ENCODE measurements at places on chromosomes 7 and 10. TPM values are rescaled to one million over a fixed set of nuclear protein-coding genes. Genes with fewer than 3 reads are reported as not detected.

GRCh38 chr10:12872577-12872976 is 128.9 kb downstream of the CCDC3 start:
- no peak for DNase-seq

- DNase-seq, result peak; percentile 41
Measured at GRCh38 chr7:99106821-99107241, 37.1 kb downstream of the SMURF1 start.

GRCh38 chr10:59934701-59935100 is 28.3 kb upstream of the CCDC6 start:
- DNase-seq, result no peak

ANKRD7 gene
- not detected for total RNA-seq

GRCh38 chr10:48457949-48458661 is 146.8 kb downstream of the ARHGAP22 start:
- no peak for DNase-seq

SPDYE8 gene
- total RNA-seq, result not detected

- DNase-seq, result peak; percentile 3
Measured at GRCh38 chr10:24415455-24416125, 206.7 kb downstream of the KIAA1217 start.

GRCh38 chr7:35286422-35286821 is 32.5 kb upstream of the TBX20 start:
- DNase-seq, result peak; percentile 52

HABP2 gene
- total RNA-seq, result not detected

DNA sequence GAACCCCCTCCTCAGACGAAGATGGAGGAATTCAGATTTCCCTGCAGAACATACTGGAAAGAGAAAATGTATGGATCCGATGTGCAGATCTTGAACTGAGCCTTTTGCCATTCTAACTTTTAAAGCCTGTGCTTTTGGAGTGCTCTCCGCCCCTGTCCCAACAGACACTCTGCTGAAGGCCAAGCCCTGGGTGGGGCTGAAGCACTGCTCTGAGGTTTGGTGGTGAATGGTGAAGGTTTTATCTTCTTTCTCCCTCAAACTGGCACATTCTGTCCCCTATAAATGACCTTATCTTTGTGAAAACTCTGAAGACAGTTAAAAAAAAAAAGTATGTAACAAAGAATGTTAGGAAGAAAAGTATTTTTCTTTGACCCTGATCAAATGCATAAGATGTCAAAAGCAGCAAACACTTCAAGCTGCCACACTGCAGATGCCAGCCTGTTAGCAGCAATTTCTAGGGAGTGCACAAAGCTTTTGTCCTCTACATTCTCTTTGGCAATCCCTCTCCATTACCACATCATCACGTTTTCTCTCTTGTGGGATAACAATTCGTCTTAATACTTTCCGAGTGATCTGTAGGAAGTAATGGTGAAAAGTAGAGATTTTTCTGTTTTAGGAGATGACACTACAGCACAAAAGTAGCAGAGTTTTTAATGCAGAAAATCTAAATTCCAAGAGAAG is 137.3 kb upstream of the CCDC6 start:
- DNase-seq, result no peak

GRCh38 chr10:1026578-1026977 is 919 bp upstream of the IDI2 start:
- no peak for DNase-seq

DNA sequence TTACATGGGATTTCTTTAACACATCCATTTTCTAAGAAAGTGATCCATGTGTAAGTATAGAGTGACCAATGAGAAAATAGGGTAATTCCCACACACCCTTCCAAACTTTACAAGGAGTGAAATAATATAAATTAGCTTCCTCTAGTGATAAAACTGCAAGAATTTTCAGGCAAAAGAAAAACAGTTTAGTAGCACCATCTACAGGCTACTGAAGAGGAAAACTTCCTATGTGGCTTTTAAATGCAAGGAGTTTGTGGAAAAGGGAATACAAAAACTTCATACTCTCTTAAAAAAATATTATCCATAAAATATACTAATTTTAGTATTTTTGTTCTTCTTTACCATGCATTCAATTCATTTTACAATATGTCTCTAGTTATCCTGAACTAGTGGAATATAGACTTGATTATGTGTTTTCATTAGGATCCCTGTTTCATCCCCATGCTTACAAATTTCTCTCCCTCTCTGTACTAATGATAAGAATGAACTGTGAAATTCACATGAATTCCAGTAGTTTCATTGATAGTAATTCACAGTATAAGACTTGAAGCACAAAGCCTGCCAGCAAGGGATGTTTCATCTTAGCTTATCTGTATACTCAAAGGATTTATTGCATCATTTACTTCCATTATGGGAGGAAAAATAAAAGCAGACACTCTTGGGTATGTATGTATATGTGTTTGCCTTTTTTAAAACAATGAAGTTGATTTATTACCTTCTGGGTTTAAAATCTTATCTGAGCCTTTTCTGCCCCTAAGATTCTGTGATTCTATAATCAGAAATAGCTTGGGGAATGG is 442.9 kb downstream of the AUTS2 start:
- no peak for DNase-seq

GRCh38 chr7:17520941-17521340 is 222.5 kb downstream of the AHR start:
- no peak for DNase-seq

ANXA8L1 gene
- total RNA-seq, result not detected

DNA sequence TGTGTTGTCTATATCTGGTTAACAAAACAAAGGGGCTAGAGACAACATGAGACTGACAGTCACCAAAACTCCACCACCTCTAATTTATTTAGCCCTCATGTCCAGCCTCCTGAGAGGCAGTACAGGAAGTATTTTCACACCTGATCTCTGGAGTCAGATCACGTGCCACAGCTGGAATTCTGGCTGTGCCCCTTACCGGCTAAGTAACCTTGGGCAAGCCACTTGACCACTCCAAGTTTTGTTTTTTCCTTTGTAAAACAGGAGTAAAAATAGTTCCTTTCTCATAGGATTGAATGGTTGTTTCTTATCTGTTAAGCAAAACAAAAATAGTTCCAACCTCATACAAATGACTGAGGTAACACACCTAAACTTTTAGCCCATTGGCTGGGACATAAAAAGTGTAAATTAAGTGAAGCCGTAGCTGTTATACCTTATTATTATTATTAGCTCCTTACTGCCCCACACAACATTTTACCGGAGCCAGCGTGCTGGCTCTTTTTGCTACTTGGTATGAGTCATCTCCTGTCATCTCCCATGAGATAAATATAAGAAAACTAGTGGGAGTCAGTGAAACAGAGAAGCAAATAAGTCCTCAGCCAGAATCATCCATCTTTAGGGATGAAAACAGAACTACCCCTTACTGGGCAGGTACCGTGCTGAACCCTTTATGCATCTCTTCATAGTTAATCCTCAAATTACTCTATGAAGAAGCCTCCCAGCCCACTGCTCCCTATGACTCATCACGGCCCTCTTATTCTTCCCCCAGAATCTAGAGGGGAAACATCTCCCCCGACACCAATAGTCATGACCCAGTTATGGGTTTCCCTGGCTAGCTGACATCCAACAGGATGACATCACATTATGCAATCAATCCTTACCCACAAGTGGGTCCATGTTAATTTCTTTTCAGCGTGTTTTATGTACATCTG is 44.9 kb downstream of the PPP1R3C start:
- DNase-seq, result peak; percentile 62

KAT6B gene
- 94.5 TPM for total RNA-seq

DNA sequence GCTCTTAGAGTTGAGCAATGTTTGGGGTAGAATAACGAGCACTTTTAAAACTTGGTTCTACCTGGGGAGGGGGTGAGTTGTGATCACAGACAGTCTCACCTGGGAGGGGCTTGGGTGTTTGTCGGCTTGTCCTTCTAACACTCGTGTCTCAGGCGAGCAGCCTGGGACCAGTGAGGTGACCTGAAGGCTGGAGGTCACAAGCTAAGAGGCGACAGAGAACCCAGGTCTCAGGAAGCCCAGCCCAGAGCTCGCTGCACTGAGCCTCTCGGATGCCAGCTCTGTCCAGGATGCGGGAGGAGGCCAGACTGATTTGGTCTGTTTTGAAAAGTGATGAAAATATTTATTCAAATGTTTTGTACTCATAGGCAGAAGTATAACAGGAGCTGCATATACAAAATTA is 11.8 kb downstream of the HTRA1 start:
- DNase-seq, result no peak

JAKMIP3 gene
- total RNA-seq, result 0.92 TPM

DNA sequence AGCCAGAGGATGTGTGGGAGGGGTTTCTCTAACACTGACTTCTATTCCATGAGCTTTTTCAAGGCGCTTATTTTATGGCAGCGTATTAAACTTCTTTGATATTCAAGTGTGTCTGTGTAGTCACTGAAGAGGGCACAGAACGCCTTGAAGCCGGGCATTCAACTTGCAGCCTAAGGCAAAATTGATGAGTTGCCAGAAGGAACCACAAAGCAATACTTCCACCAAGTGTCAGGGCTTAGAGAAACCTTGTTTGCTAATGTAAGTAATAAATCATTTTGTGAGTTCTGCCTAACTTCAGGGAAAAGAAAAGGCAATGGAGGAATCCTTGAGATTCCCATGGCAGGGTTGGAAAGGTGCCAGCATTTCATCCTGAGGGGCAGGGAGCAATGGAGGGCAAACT is 163.8 kb downstream of the LCOR start:
- peak; percentile 45 for DNase-seq

- no peak for DNase-seq
Measured at GRCh38 chr7:122643250-122643649, 55.7 kb downstream of the RNF133 start.

HOXA9 gene
- 69.0 TPM for total RNA-seq

GRCh38 chr7:87767827-87768226 is 108.3 kb downstream of the SLC25A40 start:
- DNase-seq, result peak; percentile 14

DNA sequence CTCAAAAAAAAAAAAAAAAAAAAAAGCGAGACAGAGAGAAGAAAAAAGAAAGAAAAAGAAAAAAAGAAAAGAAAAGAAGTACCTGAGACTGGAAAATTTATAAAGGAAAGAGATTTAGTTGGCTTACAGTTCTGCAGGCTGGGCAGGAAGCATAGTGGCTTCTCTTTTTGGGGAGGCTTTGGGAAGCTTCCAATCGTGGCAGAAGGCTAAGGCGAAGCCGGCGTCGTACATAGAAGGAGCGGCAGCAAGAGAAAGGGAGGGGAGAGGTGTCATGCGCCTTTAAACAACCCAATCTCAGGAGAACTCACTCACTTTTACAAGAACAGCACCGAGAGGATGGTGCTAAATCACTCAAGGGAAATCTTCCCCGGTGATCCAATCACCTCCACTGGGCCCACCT is 272.1 kb upstream of the FOXK1 start:
- DNase-seq, result no peak

TMEM213 gene
- not detected for total RNA-seq

GRCh38 chr10:6748029-6748428 is 168.0 kb upstream of the PRKCQ start:
- no peak for DNase-seq

GPRIN2 gene
- total RNA-seq, result 5.8 TPM

TBX20 gene
- 1.1 TPM for total RNA-seq

FRMD4A gene
- total RNA-seq, result 7.1 TPM

- peak; percentile 88 for DNase-seq
Measured at GRCh38 chr10:128047351-128047750, 78.9 kb downstream of the MKI67 start.

SUN3 gene
- total RNA-seq, result not detected

DNA sequence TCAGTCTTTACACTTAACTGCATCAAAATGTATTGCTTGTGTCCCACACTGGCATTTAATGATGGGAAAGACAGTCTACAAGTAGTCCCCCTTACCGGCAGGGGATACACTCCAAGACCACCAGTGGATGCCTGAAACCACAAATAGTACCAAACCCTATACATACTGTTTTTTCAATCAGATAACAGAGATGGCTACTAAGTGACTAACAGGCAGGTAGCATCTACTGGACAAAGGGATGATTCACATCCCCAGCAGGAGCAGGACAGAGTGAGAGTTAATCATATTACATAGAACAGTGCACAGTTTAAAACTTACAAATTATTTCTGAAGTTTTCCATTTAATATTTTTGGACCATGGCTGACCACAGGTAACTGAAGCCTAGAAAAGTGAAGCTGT is 13.2 kb downstream of the TMEM243 start:
- peak; percentile 47 for DNase-seq

GRCh38 chr10:22681783-22682183 is 32.6 kb downstream of the PIP4K2A start:
- peak; percentile 83 for DNase-seq

DNA sequence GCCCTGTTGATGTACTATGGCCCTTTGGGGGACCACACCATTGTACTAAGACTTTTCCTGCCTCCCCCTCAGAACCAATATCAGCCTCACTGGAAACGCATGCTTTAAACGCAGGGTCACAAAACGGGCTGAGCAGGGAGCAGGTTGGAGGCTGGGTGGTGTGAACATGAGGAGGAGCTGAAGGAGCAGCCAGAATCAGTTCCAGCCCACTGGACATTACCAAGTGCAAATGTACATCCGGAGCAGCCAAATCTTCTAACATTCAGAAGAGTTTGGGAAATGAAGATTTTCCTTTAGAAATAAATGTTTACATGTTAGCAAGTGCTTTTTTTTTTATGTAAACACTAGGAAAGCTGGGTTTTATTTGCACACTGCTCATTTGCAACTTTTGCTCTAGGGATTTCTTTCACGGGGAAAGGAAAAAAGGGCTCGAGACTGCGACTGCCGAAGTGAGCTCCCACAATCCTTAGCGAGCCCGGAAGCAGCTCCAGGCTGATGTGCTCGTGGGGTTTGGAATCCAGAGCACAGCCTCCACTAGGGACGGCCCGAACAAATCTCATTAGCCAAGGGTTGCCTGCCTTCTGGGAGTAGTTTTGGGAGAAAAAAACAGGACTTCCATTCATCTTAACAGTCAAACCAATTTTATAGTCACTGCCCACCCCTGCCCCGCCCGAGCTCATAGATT is 108.0 kb upstream of the YAE1 start:
- DNase-seq, result no peak

DNA sequence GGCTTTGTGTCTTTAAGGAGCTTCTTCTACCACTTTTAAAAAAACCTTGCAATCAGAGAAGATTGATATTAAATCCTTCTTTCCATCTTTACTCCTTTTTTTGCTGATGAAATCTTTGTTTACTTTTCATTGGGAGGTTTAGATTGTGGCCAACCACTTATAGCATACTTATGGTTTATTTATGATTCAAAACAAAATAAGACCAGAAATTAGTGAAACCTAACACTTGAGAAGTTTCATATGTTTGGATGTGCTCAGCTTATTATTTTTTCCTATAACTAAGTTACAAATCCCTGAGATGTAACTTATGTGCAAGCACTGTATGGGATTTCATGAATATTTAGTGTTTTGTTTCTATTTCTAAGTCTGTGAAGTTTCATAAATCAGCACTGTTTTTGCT is 13.5 kb upstream of the PRPS1L1 start:
- DNase-seq, result peak; percentile 13

All from PC-3 (cell line).